Natural killer cell (primary cell): ENCODE measurements at places on chromosomes 13 and 19. TPM values are rescaled to one million over a fixed set of nuclear protein-coding genes. Genes with fewer than 3 reads are reported as not detected.

ANGPTL8 gene
- not detected for total RNA-seq

ICAM5 gene
- 1.6 TPM for total RNA-seq

EMP3 gene
- total RNA-seq: 342 TPM

PSG11 gene
- total RNA-seq: not detected

ZNF480 gene
- total RNA-seq: 6.4 TPM

CFD gene
- total RNA-seq: 47.5 TPM

LACC1 gene
- total RNA-seq: 4.3 TPM

KCNJ14 gene
- 1.2 TPM for total RNA-seq

OR7D2 gene
- total RNA-seq: not detected

SIX5 gene
- 3.1 TPM for total RNA-seq

IGSF23 gene
- not detected for total RNA-seq
